Activated CD8-positive, alpha-beta memory T cell treated with anti-CD3 and anti-CD28 coated beads, Interleukin-2, amount 50 U/mL, for 4 hours (primary cell): ENCODE measurements at places on chromosomes 2 and 18.
A peak's percentile ranks its signal among the peaks of the same experiment; 100 is the strongest.

DNA sequence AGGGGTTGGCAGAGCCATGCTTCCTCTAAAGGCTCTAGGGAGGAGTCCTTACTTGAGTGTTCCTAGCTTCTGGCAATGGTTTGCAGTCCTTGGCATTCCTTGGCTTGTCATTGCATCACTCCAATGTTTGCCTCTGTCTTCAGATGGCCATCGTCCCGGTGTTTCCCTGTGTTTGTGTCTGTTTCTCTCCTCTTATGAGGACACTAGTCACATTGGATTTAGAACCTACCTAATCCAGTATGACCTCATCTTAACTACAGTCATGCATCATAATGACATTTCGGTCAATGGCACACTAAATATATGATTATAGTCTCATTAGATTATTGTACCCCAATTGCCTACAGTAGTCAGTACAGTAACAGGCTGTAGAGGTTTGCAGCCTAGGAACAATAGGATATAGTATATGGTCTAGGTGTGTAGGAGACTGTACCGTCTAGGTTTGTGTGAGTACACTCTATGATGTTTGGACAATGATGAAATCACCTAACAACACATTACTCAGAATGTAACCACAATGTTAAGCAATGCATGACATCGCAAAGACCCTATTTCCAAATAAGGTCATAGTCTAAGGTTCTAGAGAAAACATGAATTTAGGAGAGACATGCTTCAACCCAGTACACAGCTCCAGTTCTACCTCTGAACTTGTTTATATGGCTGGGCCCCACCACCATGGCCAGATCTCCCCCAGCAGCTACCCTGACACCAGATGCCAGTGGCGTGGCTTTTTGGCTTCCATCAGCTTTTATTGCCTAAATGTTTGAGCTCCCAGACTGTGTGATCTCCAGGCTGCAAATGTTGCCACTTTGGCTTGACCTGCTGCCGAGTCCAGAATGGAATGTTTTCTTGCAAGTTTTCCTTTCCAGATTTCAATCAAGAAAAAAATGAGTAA, 22.1 kb downstream of the SRD5A2 start:
- no peak for DNase-seq

DNA sequence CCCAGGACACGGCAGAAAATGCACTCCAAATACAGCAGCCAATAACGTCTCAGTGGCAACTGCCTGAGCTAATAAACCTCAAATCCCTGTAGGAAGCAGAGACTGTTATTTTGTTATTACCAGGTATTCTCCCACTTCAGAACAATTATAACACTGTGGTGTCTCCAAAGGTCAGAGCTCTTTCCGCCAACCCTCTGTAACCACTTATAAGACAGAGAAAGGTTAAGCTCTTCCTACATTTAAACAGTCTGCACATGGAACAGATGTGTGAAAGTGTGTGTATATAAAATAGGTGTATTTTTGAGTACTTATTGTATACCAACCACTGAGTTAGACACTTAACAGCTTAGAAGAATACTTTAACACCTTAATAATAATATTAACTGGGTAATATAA, 64.1 kb downstream of the FBXO15 start:
- no peak for DNase-seq

- no peak for DNase-seq
Measured at GRCh38 chr2:68420254-68420910, 46.7 kb downstream of the FBXO48 start.

DNA sequence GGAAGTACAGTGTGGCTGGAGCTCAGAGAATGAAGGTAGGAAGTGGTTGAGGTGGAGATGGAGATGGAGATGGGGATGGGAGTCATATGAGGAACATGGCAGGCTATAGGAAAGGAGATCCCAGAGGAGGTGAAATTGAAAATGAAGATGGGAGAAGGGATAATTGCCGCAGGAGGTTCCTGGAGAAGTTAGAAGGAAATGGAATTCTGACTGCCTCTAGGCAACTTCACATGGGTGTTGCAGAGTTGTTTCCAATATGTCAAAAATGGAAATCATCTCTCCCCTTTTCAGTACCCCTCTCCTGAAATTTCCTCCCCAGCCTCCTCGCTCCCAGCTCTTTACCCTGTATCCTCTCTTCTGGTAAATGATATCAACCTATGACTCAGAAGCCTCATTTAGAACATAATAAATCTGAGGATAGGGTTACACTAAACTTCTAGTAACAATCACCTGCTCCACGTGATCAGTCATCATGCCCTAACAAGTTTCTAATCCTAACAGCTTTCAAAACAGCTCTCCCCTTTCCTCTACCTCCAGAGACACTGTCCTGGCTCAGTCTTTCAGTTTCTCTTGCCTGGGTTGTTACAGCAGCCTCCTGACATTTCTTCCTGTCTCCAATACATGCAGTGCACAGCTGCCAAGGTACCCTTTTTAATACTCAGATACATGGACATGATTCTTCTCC, 201.9 kb upstream of the RBMS1 start:
- no peak for DNase-seq

GRCh38 chr2:184394642-184395041, 203.7 kb upstream of the ZNF804A start:
- no peak for DNase-seq

DNA sequence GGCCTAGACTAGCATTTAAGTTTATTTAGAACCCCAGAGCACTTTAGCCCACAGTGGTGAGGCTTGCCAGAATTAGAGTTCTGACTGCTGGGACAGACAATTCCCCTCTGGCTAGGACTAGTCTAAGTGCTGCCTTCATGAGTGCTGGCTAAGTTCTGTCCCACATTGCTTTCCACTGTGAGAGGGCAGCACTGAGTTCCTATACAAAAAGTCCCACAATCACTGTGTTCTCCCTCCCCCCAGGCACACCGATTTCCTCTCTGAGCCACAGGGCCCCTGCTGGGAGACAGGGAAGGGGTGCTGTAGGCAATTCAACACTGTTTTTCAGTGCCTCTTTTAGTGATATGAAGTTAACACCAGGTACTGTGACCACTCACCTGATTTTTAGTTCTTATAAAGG, 310.9 kb downstream of the DLGAP1 start:
- no peak for DNase-seq

- no peak for DNase-seq
Measured at GRCh38 chr18:35072616-35073015, 31.4 kb downstream of the MAPRE2 start.

DNA sequence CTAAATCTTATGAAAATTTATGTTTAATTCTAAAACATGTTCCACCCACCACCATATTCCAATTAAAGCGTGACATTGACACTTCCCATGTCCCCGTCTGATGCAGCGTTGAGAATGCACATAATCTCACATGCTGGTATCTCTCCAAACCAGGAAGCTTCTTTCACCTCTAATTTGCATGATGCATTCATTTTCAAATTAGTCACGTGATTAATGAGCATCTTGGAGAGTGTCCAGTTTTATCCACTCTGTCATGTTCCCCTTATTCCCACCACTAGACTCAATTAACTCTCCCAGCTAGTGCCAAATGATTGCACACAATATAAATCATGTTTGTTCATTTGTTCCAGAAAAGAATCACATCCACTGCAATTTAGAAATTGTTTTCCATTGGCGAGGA, 105.8 kb downstream of the RIT2 start:
- DNase-seq, result no peak

- no peak for DNase-seq
Measured at GRCh38 chr2:99598441-99598840, 108.6 kb upstream of the REV1 start.

GRCh38 chr18:60599267-60599666, 226.7 kb upstream of the MC4R start:
- no peak for DNase-seq

DNA sequence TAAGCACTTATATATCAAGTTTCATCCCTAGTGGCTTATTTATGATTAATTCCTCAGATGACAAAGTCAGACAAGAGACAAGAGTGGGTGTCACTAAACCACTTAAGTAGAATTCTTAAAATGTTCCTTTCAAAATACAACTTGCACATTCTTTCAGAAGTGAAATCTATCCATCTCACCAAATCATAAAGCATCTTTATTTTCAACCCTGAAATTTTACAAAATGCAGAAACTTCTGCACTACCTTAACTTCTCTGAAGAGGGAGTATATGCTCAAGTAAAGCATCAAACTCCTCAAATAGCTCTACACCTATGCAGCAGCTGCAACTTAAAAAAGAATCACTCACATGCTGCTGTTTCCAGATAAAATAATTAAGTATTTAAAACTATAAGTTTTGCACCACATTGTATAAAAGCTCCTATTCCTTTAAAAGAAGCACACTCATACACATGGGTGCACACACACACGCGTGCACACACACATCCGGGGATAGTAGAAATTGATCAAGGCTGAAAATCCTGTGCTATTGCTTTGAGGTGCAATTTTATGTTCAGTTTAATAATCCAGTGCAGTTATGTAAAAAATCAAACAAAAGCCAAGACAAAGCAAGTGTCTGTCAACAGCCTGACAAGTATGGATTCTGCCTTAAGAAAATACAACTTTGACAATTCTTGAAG, 244.5 kb downstream of the TCF4 start:
- DNase-seq, result no peak

DNA sequence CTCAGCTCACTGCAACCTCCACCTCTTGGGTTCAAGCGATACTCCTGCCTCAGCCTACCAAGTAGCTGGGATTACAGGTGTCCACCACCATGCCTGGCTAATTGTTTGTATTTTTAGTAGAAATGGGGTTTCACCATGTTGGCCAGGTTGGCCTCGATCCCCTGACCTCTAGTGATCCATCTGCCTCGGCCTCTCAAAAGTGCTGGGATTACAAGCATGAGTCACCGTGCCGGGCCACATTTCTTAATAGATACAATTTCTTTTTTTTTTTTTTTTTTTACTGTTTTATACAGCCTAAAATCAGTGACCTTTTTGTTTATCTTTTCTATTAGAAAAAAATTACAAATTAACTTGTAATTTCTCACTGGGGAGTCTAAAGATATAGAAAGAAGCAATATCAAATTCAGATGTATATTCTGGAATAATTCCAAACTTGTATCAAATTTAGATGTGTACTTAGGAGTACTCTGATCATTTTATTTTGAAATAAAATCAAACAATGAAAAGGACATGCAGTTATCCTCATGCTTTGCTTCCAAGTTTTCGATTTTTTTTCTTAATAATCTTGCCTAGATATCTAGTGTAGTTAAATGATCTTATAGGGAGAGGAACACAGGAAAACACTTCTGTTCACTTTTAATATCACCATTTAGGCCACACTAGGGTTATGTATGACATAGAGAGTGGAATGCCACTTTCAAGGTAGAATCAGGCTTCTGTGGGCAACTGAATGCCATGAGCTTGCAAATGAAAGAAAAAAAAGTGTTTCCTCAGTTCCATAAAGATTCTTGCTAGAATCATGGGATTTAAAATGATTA, 1089.3 kb downstream of the SUCLG1 start:
- DNase-seq, result no peak

- no peak for DNase-seq
Measured at GRCh38 chr2:23073671-23074070, 311.3 kb upstream of the KLHL29 start.

- peak; percentile 57 for DNase-seq
Measured at GRCh38 chr2:43149482-43150107, 76.8 kb downstream of the ZFP36L2 start.

DNA sequence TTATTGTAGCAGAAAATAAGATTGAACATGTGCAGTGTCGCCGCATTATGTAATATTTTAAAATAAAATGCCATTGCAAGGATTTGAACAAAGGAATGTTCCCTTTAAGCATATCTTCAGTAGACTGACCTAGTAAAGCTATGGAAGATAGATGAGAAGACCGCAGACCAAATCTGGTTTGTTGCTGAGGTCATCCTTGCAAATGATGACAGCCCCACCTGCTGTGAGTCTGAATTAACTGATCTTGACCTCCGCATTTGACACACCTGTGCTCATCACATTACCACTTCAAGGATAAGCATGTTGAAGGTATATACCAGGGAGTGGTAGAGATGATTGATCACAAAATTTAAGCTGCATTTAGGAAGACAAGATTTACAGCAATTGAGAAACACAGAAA, 96.2 kb downstream of the NYAP2 start:
- DNase-seq, result no peak

DNA sequence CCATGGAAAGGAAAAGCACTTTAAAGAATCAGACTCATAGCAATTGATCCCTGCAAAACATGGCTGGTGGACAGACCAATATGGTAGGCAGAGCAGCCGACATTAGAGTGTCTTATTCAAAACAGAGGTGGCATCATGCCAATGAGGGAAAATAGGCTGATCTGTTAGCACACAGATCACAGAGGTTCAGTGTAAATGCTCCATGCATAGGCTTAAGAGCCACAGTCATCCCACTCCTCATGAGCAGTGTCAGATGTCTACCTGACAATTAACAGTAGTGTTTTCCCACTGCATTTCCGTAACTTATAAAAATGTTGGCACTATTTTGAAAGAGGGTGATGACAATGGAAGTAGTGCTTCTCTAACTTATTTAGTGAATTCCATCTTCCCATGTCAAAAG, 86.7 kb downstream of the SPATS2L start:
- no peak for DNase-seq

- DNase-seq, result no peak
Measured at GRCh38 chr2:121211689-121212151, 73.3 kb downstream of the TFCP2L1 start.

DNA sequence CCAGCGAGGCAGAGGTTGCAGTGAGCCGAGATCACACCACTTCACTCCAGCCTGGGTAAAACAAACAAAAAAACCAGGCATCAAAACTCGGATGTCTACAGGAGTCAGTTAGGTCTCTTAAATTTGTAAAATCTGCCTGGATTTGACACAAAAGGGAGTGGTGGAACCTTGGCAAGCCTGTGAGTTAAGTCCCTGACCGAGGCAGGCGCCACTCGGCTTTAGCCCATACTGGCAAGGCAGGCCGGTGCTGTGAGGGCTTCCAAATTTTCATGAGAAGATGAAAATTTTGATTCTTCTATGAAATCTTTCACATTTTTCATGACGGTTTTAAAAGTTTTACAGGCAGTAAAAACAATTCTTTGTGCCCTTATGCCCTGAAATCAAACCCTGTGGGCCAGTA, 165.8 kb downstream of the FMNL2 start:
- DNase-seq, result no peak

DNA sequence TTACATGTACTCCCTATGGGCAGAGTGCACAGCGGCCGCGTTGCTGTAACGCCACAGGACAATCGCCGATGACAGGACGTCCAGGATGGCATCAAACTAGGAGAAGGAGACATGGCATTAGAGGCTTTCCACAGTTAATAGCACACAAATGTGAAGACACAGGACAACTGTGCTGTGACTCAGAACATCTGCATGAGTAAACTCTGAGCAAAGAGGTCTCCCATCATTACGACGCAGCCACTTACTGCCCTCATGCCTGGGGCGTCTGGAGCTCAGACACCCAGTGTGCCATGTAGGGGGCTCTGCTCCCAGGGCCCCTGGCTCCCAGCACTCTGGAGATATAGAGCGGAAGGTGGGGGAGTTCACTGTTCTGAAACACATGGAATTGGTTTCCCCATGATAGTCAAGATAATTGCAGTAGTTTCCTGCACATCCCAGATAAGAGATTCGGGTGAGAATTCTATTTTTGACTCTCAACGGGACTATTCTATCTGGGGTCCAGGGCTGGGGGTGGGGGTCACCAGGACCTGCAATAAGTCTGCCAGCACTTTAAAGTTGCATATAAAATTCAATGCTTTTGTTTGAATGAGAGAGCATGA, 168.1 kb downstream of the TMEM163 start:
- DNase-seq, result no peak

- DNase-seq, result no peak
Measured at GRCh38 chr18:5510135-5510846, 33.5 kb downstream of the EPB41L3 start.

GRCh38 chr2:152098496-152099366, at the start of gene CACNB4:
Gene CACNB4, minus strand, starts transcription at chr2:152099044.
- no peak for DNase-seq

GRCh38 chr18:78587096-78587495, 392.5 kb upstream of the SALL3 start:
- no peak for DNase-seq
